ENCODE measurements at places on chromosomes 13 and 19.

DNA sequence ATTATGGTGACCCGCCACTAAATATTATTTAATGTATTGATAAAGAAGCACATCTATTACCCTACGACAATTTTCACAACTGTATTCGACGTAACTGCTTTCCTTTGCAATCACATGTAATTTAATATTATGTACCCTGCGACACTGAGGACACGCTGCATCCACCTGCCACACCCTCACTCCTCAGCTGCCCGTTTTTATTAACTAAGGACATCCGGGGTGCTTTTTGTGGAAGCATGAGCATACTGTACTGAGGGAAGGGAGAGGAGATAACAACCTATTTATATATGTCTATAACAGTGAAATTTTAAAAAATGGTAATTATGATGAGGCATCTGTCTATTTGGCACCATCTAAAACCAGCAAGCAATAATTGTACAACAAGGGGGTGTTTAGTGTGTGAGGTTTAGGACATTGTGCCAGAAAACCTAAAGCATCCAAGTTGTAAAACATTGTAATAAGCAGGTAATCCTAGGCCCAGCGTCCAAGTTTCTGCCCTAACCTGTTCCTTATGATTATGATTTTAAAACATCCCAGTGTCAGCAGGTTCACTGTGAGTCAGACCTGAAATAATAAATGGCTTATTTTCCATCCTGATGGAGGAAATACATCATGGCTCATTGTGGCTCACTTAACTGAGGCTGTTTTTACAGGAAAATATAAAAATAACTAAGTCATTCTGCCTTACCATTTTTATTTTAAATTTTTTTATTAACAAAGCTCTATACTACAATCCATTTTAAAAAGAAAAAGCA, 56.3 kb downstream of the FOXO1 start:
- peak; percentile 85 for DNase-seq

- DNase-seq: no peak
Observed at GRCh38 chr19:58544591-58545285, 874 bp downstream of the TRIM28 start.

DNA sequence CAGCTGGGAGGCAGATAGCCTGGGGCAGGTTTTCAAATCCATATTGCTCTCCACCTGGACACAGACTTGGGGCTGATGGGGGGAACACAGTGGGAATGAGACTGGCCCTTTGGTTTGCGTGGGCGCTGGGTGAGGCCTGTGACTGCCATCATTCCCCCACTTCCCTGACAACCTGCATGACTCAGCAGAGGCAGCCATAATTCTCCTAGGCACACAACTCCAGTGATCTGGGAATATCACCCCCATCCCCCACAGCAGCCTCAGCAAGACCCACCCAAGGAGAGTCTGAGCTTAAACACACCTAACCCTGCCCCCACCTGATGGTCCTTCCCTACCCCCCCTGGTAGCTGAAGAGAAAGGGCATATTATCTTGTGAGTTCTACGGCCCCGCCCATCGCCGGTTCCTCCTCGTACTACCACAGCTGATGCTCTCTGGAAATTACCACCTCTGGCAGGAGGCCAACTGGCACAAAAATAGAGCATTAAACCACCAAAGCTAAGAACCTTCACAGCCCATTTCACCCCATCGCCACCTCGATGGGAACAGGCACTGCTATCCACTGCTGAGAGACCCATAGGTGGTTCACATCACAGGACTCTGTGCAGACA, 71.0 kb downstream of the RNF17 start:
- no peak for DNase-seq

DNA sequence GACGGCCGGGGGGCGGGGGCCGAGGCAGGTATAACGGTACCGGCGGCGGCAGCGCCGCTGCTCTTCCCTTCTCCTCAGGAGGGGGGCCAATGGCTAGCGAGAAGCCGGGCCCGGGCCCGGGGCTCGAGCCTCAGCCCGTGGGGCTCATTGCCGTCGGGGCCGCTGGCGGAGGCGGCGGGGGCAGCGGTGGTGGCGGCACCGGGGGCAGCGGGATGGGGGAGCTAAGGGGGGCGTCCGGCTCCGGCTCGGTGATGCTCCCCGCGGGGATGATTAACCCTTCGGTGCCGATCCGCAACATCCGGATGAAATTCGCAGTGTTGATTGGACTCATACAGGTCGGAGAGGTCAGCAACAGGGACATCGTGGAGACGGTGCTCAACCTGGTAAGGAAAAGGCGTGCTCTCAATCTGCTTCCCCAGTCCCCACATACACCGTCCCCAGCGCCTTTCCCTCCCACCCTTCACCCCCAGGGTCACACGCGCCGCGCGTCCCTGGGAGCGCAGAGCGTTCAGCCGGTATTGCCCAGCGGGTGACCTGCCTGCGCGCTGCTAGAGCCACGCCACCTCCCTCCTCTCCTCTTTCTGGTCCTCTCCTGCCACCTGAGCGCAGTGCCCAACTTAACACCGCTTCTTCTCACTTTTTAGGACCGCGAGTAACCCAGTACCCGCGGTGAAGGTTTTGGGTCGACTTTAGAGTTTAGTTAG, 814 bp downstream of the NBEA start:
- DNase-seq: no peak

DNA sequence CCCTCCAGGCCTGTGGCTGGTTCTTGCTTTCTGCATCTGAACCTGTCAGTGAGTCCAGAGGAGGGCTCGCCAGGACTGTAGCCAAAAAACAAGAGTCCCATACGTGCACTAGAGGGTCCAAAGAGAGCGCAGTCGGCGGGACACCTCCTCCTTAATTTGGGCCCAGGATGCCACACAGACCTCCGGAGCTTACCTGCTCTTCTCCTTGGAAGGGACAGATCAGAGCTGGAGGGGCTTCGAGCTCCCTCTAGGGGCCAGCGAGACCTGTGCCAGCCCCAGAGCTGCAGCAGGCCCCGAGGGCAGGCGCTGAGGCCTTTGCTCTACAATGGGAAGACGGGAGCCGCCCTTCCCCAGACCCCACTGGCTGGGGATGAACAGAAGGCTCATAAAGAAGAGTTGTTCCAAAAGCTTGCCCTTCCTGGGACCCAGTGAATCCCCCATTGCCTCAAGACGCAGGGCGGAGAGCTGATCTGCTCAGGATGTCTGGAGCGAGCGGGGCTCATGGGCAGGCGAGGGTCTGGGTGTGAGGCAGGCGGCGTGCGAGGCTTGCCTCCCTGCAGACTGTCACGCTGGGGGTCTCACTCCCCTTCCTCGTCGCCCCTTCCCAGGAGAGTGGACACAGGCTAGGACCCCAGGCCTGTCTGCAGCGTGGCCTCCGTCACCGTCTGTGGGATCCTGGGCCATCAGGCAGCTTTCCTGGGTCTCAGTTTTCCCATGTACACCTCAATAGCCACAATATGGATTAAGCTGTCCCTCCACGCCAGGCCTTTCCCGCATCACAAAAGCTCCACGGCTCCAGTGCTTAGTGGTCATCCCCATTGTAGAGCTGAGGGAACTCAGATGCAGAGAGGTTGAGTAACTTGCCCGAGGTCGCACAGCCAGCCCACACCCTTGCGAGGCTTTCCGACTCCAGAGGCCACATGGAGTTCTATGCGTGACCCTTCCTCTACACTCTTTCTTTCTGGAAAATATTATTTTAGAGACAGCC, 46.9 kb upstream of the VSTM2B start:
- DNase-seq: no peak

DNA sequence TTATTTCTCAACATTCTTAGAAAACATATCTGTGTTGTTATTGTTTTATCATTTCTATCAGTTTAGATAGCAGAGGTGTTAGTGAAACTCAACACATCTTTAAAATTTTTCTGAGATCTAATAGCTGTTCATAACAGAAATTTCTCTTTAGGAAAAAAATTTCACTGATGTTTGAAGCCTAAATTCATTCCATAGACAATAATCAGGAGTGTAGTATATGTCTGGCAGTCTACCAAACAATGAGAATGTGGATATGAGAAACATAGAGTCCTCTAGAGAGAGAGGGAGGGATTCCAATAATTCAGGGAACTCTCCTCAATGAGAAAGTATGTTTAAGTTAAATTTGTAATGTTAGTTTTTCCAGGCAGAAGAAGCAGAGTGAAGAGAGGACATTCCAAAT, 118.2 kb upstream of the EDNRB start:
- DNase-seq: no peak

Measured in mammary epithelial cell (primary cell).